ENCODE measurements at places on chromosomes 7 and 10. TPM values are rescaled to one million over a fixed set of nuclear protein-coding genes. Genes with fewer than 3 reads are reported as not detected.

The CLCN1 gene
- total RNA-seq = not detected

The TRIM73 gene
- 5.7 TPM for total RNA-seq

The ITGA8 gene
- not detected for total RNA-seq

DNA sequence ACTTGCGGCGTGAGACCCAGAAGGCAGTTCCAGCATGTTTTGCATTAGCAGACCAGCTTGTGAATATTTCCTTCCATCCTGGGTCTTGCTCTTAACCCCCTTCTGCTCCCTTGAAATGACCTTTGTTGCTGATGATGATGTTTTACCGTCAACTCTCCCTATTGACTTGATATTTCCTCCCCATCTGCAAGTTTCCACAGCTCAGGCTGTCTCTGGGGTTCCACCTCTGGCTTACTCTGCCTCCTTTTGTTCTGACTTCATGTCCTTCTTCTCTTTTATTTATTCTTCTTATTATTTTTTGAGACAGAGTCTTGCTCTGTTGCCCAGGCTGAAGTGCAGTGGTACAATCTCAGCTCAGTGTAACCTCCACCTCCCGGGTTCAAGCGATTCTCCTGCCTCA, 17.2 kb downstream of the BAMBI start:
- no peak for DNase-seq

- no peak for DNase-seq
Measured at GRCh38 chr10:132192991-132193665, 6.4 kb downstream of the DPYSL4 start.

DNA sequence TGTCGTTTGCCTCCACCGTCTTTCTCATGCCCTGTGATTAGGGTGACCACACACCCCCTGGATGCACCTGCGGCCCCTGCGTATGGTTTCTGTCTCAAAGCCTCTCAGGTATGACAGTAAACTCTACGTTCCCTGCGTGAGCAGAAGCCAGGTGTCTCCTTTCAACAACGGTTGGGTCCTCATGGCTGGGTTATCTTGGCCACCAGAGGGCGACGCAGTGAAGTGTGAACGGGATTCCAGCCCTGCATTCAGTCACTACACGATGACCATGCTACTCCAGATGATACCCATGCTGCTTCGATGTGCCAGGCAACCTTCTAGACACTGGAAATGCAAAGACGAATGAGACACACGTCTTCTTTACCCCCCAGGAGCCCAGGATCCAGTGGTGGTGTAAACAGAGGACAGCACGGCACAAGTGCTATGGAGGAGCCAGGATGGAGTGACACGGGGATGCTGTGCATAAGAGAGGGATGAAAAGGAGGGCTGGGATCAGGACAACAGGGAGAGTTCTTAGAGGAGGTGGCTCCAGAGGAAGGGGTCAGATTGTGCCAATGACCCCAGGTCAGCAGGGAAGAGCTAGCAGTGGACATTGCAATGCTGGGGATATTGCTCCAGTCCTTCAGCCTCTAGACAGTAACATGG, 228.1 kb upstream of the PFKP start:
- no peak for DNase-seq

- no peak for DNase-seq
Measured at GRCh38 chr10:102024799-102025198, 31.2 kb downstream of the ARMH3 start.
